ENCODE measurements at places on chromosomes 1 and 21. TPM values are rescaled to one million over a fixed set of nuclear protein-coding genes. Genes with fewer than 3 reads are reported as not detected.

DNA sequence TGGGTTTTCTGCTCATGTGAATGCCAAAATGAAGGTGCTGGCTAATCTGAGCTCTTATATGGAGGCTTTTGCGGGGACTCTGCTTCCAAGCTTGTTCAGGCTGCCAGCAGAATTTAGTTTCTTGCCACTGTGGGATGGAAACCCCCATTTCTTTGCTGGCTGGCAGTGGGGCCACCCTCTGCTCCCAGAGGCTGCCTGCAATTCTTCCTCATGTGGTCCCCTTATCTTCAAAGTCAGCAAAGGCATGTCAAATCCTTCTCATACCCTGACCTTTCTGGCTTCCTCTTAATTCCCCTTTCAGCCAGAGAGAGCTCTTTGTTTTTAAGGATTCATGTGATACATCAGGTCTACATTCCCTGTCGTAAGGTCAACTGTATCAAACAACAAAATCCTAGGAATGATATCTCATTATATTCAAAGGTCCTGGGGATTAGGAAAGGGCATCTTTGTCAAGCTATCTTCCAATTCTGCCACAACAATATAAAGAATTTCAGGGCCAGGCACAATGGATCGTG lies 5.2 kb upstream of the GPR161 start:
- no peak for DNase-seq

- no peak for DNase-seq
These were observed 279.3 kb upstream of the LRRC7 start for GRCh38 chr1:69288416-69288815.

GRCh38 chr1:24853649-24854048 lies 76.4 kb downstream of the RUNX3 start:
- no peak for DNase-seq

CFHR3 gene
- not detected for total RNA-seq

- no peak for DNase-seq
These were observed 13.4 kb downstream of the CATSPER4 start for GRCh38 chr1:26203642-26204318.

DNA sequence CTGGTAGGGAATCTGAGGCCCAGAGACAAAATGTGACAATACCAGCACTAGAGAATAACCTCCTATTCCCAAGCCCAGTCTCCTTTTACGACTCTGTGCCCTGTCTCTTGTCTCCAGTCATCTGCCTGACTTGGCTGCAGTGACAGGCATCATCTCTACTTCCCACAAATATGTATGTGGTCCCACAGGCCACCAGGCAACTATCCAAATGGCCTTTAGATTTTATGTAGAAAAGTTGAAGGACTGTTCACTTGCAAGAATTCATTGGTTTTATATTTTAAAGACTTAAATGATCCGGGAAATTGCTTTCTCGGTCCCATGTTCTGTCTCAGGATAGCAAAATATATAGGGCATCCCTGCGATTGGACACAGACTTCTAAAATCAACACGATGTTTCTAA lies 11.6 kb downstream of the KRTAP24-1 start:
- DNase-seq: no peak

DNA sequence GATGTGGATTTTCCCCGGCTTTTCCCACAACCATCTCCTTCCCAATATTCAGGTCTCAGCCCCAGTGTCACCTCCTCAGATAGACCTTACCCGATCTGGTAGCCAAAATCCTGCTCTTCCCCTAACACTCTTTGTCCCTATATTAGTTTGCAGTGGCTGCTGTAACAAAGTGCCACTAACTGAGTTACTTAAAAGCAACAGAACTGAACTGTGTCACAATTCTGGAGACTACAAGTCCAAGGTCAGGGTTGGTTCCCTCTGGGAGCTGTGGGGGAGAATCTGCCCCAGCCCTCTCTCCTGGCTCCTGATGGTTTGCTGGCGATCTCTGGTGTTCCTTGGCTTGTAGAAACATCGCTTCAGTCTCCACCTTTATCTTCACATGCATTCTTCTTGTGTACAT lies 64.0 kb downstream of the NENF start:
- DNase-seq: no peak

DNA sequence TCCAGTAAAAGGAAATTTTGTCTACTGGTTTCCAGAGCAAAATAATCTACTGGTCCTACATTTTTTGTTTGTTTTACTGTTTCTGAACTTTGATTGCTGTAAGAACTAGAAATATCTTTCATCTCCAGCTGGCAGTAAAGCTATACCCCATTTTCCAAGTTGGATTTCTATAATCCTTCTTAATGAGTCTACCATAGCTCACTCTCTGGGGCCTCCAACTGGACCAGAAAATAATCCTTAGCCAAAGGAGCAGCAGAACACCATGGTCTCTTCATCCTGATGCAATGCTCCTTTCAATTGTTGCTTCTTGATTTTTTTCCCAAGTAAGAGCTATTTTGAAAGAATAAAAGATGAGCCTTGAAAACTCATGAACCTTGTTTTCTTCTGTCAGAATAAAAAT lies 110.0 kb upstream of the COL11A1 start:
- DNase-seq: no peak

SHISA4 gene
- total RNA-seq: 4.3 TPM

GRCh38 chr1:202010180-202011015 lies at the start of gene ELF3:
Gene ELF3, plus strand, starts transcription at chr1:202010587. Its CDS starts 550 bp downstream, at chr1:202011137.
- peak; percentile 98 for DNase-seq

DNA sequence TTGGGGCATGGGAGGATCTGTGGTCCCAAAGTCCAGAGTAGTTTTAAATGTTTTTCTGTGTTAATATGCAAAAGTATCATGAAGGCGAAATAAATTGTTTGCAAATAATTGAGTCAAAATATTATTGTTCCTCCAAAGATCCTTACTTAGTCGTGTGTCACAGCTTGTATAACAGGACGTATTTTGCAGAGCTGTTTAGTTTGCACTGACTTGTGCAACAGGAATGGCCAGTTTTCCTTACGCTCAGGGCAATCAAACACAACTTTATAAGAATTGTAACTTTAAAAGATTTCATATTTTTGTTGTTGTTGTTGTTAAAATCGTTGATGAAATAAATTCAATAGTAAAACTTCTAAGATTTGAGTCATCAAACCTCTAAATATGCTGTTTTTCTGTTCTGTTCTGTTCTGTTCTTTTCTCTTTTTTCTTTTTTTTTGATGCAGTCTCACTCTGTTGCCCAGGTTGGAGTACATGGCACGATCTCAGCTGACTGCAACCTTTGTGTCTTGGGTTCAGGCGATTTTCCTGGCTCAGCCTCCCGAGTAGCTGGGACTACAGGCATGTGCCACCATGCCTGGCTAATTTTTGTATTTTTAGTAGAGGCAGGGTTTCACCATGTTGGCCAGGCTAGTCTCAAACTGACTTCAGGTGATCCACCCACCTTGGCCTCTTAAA lies 60.6 kb downstream of the UCK2 start:
- DNase-seq: no peak

DNA sequence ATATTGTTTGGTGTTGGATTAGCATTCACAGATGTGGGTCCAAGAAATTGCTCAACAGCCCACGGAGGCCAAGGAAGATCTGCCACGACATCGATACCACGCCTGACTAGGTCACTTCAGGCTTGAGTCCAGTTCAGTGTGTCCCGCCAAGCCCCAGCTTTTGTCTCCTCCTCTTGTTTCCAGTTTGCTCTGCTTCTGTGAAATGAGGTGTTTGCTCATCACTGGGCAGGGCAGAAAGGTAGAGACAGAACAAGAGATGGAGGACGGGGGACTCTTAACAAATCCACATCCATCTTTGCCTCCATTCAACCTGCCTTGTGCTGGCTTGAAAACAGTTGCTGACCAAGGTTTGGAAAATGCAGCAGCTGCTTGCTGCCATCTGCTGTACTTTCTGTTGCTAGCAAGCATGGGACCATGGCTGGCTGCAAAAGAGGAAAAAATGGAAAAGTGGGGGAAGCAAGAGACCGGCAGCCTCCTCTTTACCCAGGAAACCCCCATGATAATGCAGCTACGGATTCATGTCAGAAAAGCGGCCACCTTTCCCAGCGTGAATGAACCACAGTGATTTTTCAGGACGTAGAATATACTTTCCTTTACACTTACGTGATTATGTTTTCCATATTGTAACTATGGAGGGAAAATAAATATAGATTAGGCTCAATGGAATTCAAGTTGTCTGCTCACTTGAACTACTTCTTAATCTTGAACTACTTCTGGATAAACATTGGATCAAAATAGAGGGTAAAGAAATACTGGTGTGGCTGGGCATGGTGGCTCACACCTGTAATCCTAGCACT lies 80.2 kb upstream of the GREM2 start:
- no peak for DNase-seq

DNA sequence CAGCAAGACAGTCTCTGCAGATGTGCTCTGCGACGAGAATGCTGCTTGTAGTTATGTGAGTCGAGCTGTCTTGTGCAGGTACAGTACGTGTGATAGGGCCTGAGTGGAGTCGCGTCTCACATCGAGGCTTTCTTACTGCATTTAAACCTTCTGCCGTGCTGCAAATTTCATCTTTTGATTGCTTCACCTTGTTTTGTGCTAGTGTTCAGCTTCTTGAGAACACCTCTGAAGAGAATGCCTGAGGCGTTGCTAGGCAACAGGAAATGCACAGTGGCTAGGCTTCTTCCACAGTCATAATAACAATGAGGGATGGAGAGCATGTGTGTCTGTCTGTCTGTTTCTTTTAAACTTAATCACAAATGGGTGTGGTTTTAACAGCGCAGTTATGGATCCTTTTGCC lies 52.9 kb downstream of the MRPS6 start:
- DNase-seq: no peak

OMA1 gene
- total RNA-seq: 19.1 TPM

GRCh38 chr21:45806042-45806441 lies 162.5 kb downstream of the PCBP3 start:
- DNase-seq: no peak

GRCh38 chr1:112524251-112524650 lies 15.5 kb downstream of the WNT2B start:
- no peak for DNase-seq

ADPRS gene
- total RNA-seq: 11.8 TPM

TTC39A gene
- 11.7 TPM for total RNA-seq

DNASE2B gene
- total RNA-seq: 0.59 TPM

DNA sequence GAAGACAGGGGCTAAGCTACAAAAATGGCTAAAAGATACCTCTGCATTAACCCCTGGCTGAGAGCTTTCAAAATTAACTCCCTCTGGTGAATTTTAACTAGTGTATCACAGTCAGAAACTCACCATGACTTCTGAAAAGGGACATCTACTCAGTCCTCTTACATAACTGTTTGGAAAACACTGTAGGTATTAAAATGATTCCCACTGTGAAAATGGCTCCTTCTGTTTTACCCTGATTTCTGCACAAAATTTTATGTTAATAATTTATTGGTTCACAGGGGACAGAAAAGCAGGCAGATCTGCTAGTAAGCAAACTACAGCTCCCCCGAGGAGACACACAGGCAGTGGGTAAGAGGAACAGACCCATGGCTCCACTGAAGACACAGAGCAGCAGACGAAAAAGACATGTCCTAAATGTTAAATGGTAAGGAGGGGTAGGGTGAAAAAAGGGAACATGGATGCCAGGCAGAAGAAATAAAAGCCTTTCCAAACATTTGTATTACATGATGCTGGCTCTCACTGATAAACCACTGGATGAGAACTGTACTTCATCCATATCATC lies 111.7 kb downstream of the SLC45A1 start:
- DNase-seq: no peak

DNA sequence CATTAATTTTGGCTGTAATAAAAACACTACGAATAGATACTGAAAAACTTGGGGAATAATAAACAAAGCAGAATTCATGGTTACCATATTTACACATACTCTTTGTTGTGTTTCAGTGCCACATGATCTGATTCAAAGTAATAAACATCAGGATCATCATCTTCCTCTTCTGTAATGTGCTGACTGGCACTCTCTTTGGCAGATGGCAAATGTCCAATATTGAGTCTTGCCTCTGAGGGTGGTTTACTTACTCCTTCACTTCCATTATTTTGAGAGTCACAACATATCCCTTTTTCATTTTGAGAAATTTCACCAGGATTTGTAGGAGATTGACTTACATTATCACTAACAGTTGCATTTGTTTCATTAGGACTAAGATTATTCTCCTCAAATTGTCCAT lies 50.7 kb downstream of the ZZZ3 start:
- no peak for DNase-seq

DNA sequence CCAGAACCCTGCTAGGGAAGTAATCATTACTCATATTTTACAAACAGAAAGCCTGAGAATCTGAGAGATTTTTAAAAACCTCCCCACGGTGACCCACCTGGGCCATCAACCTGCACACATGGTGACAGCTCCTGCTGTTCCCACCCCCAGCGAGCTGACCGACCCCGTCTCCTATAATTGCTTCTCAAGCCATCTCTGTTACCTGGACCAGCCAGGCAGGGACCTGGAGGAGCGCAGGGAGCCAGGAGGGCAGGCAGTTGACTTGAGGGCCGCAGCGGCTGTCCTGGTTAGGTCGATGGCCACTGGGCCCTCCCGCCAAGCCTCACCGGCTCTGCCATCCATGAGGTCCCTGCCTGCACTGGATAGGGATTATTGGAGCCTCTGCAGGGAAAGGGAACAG lies 7.7 kb downstream of the TFF2 start:
- no peak for DNase-seq

CAPZB gene
- total RNA-seq: 43.2 TPM

DNA sequence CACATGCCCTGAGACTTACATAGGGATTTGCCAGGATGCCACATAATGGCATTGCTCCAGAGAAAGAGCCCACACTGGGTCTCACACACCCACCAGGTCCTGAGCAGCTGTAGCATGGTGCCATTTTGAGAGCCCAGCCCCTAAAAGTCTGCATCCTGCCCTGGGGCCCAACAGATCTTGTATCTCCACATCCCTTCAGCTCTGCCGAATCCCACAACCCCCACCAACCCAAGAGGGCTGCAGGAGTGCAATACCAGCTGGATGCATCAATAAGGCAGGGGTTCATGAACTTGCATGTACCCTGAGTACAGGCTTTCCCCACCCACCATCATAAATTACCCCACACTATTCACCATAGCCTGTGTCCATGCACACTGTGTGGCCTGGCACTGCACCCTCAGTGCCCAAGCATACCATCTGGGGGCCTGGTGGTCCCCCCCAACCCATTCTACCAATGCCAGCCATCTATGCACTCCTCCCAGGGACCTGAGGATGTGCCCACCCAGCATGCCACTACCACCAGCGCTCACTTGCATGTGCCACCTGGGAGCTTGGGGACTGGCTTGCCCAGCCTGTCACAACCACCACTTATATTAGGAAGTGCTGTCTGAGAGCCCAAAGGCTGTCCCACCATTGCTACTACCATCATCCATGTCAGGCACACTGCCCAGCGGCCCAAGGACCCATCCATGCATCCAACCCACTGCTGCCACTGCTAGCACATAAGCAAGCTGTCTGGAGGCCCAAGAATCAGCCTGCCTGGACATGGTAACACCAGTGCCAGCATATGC lies 4.1 kb upstream of the KRTAP12-2 start:
- no peak for DNase-seq

Data from pancreas (tissue), 10 donors.